Neural crest cell (in vitro differentiated cells): ENCODE measurements at places on chromosomes 4 and X. TPM values are rescaled to one million over a fixed set of nuclear protein-coding genes. Genes with fewer than 3 reads are reported as not detected.

GRCh38 chr4:150008546-150008945 is 69.7 kb upstream of the DCLK2 start:
- DNase-seq = no peak

DNA sequence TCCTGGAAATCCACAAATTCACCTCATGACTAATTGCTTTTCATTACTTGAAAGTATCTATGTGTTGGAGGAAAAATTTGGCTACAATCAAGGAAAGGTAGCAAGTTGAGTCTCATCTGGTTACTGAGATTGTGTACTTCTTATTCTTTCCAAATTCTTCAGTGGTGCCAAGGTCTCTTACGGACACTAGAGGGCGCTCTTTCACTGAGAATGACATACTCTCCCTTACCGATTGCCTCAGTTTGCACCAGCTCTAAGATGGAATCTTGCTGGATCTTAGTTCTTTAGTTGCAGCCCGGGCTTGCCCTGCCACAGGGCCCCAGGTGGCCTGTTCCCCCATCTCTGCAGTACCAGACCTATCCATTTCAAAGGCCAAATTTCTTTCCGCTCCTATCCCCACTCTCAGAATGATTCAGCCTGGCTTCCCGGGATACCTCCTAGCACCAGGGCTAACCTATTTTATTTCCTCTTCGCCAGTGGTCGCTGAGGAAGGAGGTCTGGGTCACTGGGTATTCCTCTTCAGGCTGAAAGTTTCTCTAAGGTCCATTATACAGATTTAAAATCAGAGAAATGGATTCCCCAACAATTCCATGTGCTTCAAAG is 24.6 kb upstream of the GPR50 start:
- no peak for DNase-seq

DNA sequence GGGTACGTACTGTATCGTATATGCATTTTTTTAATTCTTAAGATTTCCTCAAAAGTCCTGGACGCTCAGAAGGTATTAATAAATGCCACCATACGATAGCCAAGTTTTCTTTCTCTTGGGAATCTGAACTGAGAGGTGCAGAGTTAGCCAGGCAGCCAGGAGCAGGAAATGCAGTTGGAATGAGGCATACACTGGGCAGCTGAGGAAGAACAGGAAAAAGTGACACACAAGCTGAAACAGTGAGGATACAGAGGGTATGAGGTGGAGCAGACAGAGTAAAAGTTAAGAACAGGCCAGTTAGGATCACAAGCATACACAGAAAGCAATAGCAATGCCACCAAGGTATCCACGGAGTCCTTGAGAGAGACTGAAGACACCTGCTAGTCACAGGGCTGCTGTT is 13.4 kb downstream of the UFSP2 start:
- DNase-seq = no peak

GRCh38 chr4:25879991-25880651 is 17.3 kb upstream of the SEL1L3 start:
- no peak for DNase-seq

GRCh38 chr4:142081025-142081424 is 444.6 kb downstream of the IL15 start:
- DNase-seq = no peak

- DNase-seq = no peak
These were observed 214.8 kb downstream of the SPATA18 start for GRCh38 chr4:52265781-52266525.

DNA sequence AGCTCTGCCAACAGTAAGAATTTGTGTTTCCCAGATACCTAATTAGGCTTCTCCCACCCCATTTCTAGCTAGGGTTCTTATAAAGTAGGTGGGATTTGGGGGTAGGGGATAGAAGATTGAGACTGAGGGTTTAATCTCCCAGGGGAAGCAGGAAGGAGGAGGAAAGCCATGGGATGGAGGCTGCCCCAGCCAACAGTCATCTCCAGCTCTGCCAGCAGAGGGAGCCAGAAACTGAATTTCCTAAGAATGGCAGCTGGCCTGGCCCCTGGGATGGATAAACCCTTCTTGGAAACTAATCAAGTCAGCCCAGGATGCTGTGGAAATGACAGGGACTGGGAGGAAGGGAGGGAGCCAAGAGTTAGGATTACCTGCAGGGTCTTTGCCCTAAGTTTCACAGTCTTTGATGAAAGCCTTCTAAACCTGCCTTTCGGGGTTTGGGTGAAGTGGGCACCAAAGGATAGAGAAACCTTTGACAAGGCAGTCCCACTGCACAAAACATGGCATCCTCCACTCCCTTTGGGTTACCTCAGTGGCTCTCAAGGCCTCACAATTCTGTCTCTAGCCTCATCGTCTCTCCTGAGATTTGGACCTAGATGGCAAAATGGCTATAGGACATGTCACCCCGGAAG is 6.7 kb upstream of the ERCC6L start:
- DNase-seq = peak; percentile 60

CLTRN gene
- 0.80 and 1.1 TPM in 2 replicates for total RNA-seq

ZCCHC12 gene
- 2.8 and 3.7 TPM in 2 replicates for total RNA-seq

DUSP9 gene
- 1.7 TPM in 2 replicates for total RNA-seq

TENM3 gene
- 43.9 and 46.9 TPM in 2 replicates for total RNA-seq

C4orf51 gene
- not detected in 2 replicates for total RNA-seq

CRMP1 gene
- 245 and 251 TPM in 2 replicates for total RNA-seq
